CD4-positive, alpha-beta T cell treated with Interleukin-2 at 100 ng/mL for 4 hours (primary cell): ENCODE measurements at places on chromosomes 7 and 10.
A peak's percentile ranks its signal among the peaks of the same experiment; 100 is the strongest.

GRCh38 chr7:142739923-142740492, 9.3 kb upstream of the PRSS1 start:
- DNase-seq: no peak

- DNase-seq: no peak
Observed at GRCh38 chr10:48659790-48660189, 24.9 kb upstream of the WDFY4 start.

- no peak for DNase-seq
Observed at GRCh38 chr10:1120801-1121211, 64.6 kb downstream of the WDR37 start.

- DNase-seq: no peak
Observed at GRCh38 chr10:7445474-7446185, 34.8 kb upstream of the SFMBT2 start.

DNA sequence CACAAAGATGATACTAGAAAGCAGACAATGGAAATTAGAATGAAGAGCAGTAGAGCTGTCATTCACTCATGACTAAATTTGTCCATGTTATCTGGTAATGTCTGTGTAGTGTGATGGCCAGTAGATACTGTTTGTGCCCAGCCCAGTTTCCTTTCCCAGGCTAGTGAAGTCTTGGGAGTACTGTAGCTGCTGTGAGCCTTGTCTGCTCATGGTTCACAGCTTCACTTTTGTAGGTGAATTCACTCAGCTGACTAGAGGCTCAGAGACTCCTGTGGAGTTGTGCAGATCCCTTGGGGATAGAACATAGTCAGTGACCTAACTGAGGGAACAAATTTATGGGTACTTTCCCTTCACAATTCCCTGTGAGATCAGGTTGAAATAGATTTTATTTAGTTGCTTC, 572.5 kb downstream of the ARL4A start:
- no peak for DNase-seq

- DNase-seq: no peak
Observed at GRCh38 chr10:119233123-119233820, 25.9 kb downstream of the GRK5 start.

- DNase-seq: no peak
Observed at GRCh38 chr7:101265622-101266516, 21.0 kb upstream of the FIS1 start.

DNA sequence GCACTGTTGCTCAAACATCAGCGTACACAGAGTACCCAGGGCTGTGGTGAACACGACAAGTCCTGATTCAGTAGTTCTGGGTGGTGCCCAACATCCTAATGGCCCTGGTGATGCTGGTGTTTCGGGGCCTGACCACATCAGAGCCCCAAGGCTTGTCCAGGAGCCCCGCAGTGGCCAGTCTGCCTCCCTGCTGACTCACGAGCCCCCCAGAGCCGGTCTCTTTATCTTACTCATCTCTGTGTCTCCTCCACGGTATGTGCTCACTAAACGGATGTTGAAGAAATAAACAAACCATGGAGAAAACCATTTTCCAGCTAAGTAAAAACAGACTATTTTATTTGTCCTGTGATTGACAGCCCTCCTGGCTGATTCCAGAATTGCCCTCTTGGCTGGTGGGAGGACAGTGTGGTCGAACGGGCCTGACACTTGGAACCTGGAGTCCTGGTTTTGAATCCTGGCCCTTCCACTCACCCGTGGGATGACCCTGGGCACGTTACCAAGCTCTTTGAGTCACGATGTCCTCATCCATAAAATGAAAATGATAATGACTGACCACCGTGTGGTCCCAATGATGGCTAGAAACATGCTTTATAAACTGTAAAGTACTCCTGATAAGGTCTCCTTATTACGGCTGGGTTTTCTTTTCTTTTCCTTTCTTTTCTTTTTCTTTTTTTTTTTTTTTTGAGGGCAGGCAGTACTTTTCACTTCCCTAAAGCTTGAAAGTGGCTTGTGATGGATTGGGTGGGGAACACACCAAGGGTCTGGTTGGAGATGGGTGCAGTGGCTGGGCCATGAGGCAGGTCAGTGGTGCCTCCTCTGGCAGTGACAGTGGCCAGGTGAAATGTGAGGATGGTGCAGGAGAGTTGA, 5.7 kb downstream of the HIP1 start:
- DNase-seq: no peak

GRCh38 chr7:155709453-155709852, 65.0 kb downstream of the RBM33 start:
- DNase-seq: no peak

- no peak for DNase-seq
Observed at GRCh38 chr10:113880236-113880635, 25.8 kb downstream of the NHLRC2 start.

DNA sequence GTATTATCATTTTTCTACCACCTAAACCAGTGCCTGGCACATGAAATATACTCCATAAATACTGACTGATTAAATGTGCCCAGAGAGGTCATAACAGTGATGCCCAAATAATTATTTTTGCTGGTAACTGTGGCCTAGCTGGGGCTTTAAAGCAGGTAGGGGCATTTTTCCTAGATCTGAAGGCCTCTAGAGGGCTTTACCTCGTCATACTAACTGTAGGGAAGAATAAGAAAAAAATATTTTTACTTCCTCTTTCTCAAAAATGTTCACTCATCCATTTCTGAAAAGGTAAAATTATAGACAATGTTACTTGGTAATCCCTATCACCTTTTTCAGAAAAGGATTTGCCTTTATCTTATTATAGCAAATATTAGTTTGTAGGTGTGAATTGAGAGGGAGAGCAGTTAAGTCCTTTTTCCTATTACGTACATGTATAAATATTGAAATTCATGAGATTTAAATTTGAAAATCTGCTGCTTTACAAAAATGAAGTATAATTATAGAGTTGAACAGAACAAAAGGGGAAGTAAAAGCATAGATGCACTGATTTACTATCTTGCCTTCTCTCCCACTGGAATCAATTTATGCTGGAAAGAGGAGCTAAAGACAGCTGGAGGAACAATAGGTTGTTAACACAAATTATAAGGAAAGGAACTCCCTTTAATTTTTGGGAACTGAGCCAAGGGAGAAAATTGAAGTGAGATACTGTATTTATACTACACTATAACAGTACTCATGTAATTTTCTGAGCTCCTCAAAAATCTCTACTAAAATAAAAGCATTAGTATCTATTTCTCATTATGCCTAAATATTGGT, 71.5 kb upstream of the NOBOX start:
- no peak for DNase-seq

- DNase-seq: peak; percentile 42
Observed at GRCh38 chr7:144437370-144438191, 34.1 kb upstream of the NOBOX start.

- DNase-seq: no peak
Observed at GRCh38 chr7:7183838-7184463, 1.6 kb downstream of the C1GALT1 start.

DNA sequence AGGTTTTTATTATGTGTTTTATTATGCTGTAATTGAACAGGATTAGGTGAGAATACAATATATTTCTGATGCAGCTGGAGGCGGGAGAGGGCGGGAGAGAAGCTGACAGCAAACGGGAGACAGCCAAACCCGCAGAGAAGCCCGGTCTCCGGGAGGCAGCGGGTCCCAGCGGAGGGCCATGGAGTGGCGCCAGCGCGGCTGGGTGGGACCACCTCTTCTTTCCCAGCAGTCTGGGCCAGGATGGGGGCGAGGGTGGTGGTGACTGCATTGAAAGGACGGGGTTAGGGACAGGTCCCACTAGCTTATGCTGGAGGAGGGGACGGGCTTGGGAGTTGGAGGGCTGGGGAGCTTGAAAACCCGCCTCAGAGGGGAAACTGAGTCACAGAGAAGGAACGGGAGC, 14.5 kb upstream of the KAZALD1 start:
- no peak for DNase-seq

- no peak for DNase-seq
Observed at GRCh38 chr10:5952731-5953385, 24.5 kb downstream of the IL15RA start.

DNA sequence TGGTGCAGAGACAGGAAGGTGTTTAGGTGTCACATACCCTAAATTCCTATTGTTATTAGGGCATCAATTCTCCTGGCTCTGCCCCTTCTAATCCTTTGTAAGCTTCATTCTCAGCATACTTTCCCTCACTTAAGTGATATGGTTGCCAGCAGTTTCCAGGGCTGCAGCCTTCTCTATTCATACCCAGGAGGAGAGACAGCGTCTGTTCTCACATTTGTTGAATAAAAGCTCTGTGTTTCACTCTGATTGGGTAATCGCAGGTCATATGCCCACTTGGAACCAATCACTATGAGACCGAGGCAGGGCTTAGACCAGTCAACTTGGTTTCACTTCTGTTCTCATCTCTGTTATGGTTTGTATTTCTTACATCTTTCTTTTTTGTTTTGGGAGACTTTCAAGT, 109.6 kb upstream of the MTPN start:
- DNase-seq: peak; percentile 40

DNA sequence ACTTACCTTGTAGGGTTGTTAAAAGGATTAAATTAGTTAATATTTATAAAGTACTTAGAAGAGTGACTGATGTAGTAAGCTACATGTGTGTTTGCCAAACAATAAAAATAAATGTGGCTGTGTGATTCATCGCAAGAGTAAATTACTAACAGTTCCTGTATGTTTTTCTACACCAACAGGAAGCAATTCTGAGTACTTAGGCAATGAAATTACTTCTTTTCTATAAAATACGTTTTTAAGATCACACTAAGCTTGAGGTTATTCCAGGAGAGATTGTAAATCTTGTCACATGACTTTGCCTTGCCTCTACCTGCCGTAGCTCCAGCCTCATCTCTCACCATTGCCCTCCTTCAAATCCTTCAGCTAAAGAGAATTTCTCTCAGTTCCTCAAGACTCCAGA, 18.1 kb upstream of the GSTK1 start:
- DNase-seq: peak; percentile 72

GRCh38 chr10:109846832-109847231, 76.5 kb downstream of the XPNPEP1 start:
- DNase-seq: no peak

- no peak for DNase-seq
Observed at GRCh38 chr7:157204134-157204533, 65.4 kb downstream of the UBE3C start.

- DNase-seq: no peak
Observed at GRCh38 chr10:126087796-126088505, 191.6 kb downstream of the FANK1 start.

- no peak for DNase-seq
Observed at GRCh38 chr10:131211965-131212619, 99.4 kb downstream of the TCERG1L start.

GRCh38 chr7:108605559-108606201, 36.0 kb downstream of the DNAJB9 start:
- DNase-seq: no peak

- DNase-seq: no peak
Observed at GRCh38 chr10:97689559-97690020, 2.5 kb upstream of the AVPI1 start.

GRCh38 chr7:158683541-158683940, 21.1 kb downstream of the NCAPG2 start:
- DNase-seq: no peak

DNA sequence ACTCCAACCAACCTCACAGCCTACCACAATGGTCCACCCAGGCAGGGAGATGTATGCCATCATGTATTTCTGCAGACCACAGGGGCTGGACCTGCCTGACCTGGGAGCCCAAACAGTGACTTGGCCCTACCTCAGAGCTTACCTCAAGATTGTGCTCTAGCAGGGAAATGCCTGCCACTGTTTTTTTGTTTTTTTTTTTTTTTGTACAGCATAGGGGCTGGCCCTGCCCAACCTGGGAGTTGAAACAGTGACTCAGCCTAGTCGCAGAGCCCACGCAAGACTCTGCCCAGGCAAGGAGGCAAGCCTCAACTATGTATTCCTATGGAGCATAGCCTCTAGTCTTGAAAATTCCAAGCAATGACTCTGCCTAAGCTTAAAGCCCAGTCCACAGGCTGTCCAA, 39.3 kb upstream of the CDK6 start:
- no peak for DNase-seq

GRCh38 chr7:28739826-28740225, 218.3 kb downstream of the TRIL start:
- no peak for DNase-seq

DNA sequence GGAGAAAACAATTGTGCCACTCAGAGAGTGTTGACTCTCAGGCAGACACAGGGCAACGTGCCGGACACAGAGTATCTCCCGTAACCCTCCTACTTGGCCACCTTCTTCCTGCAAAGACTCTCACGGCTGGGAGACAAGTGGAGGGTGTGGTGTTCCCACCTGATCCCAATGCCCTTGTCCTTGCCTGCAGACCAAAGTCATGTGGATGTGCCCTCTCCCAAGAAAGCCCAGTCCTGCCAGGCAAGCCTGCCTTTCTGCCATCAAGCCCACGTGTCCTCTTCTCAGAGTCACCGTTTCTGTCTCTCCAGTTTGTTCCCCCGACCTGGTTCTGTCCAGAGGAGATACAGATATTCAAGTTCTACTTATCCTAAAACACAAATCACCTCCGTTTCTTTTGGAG, 723 bp downstream of the PNLIPRP2 start:
- DNase-seq: no peak

- no peak for DNase-seq
Observed at GRCh38 chr10:38605153-38605661, 511.1 kb downstream of the ZNF37A start.

GRCh38 chr10:683448-684071, 5.9 kb downstream of the DIP2C start:
- DNase-seq: no peak

GRCh38 chr7:19113855-19114550, 3.4 kb downstream of the TWIST1 start:
- no peak for DNase-seq
